Dorsolateral prefrontal cortex (tissue), 122 donors: ENCODE measurements at places on chromosomes 13 and 19. TPM values are rescaled to one million over a fixed set of nuclear protein-coding genes. Genes with fewer than 3 reads are reported as not detected.

KLK4 gene
- total RNA-seq = 0.57 TPM

DNA sequence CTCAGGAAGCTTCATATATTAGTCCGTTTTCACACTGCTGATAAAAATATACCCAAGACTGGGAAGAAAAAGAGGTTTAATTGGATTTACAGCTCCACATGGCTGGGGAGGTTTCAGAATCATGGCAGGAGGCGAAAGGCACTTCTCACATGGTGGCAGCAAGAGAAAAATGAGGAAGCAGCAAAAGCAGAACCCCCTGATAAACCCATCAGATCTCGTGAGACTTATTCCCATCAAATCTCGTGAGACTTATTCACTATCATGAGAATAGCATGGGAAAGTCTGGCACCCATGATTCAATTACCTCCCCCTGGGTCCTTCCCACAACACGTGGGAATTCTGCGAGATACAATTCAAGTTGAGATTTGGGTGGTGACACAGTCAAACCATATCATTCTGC, 23.1 kb downstream of the FLT3 start:
- no peak for DNase-seq

DNA sequence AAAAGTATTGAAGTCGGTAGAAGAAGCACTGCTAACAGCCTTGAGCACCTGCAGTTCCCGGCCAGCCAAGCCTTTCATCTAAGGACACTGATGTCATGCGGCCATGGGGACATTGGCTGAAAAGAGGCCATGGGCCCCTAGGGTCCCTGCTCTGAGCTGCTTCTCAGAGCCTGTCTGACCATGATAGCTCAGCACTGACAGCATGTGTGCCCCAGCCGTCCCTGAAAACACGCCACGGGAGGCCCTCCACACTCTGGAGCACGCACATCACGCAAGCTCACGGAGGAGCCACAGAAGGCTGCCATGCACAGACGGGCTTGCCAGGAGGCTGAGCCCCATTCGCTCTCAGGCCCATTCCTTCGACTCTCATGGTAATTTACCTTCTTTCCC, 51.8 kb downstream of the MLLT1 start:
- DNase-seq = no peak

GRCh38 chr13:79973533-79973963, 367.4 kb downstream of the SPRY2 start:
- no peak for DNase-seq

DNA sequence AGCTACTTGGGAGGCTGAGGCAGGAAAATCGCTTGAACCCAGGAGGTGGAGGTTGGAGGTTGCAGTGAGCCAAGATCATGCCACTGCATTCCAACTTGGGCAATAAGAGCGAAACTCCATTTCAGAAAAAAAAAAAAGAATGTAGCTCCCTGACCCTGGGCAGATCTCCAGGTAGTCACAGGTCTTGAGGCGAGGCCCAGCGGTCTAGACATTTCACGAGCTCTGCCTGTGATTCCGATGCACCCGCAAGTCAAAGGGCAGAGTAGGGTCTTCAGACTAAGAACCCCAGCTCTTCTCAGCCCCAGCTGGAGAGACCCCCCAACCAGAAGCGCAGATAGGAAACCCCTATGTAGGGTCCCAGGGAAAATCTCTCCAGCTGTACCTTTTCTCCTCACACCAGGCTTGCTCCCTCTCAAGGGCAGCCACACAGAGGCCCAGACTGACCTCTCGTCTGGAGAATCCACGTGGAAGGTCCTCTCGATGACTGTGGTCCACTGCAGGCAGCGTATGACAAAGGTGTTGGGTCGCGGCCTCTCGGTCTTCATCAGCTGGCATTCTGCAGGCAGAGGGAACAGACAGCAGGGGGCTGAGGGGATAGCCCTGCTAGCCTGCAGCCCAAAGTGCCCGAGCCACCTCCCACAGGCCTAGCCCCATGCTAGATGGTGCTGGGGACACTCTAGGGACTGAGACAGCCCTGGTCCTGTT, 28.4 kb upstream of the CCNP start:
- DNase-seq = no peak

IQCN gene
- total RNA-seq = 2.3 TPM

DNA sequence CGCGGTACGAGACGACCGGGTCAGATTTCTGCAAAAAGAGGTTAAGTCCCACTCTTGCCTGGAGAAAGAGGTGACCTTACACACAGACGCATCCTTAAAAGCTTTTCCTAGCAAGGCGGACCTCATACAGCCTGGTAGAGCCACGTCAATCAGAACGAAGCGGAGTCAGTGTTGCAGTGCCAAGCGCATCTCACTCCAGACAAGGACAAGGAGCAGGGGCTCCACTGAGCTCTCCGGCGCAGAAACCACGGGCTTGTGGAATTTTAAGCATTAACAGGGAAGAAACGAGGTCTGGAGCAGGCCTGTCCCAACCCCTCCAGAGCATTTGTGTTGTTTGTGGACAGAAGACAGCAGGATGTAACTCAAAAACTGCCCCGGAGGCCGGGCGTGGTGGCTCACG, 7.1 kb downstream of the EEF2 start:
- no peak for DNase-seq
